ENCODE measurements at places on chromosomes 1 and 21.
A peak's percentile ranks its signal among the peaks of the same experiment; 100 is the strongest.

GRCh38 chr21:33135925-33136324 is 66.0 kb downstream of the OLIG1 start:
- no peak for DNase-seq

- no peak for DNase-seq
Measured at GRCh38 chr1:18072066-18072465, 35.5 kb upstream of the IGSF21 start.

DNA sequence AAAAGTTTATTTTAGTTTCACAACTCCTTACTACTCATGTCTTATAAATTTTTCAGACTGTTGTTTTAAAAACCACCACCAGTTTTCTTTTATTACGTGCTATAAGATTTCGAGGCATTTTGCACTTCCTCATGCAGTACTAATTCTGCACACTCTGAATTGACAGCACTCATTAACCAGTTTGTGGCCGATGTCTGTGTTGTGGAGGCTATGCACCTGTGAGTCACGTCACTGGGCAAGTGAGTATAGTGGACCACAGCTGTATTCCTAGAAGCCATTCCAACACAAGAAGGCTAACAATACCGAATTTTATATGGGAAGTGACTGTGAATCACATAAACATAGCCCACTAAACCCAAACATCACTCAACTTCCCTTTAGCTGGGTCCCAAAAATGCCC is 21.0 kb upstream of the SPATA6 start:
- DNase-seq, result no peak

DNA sequence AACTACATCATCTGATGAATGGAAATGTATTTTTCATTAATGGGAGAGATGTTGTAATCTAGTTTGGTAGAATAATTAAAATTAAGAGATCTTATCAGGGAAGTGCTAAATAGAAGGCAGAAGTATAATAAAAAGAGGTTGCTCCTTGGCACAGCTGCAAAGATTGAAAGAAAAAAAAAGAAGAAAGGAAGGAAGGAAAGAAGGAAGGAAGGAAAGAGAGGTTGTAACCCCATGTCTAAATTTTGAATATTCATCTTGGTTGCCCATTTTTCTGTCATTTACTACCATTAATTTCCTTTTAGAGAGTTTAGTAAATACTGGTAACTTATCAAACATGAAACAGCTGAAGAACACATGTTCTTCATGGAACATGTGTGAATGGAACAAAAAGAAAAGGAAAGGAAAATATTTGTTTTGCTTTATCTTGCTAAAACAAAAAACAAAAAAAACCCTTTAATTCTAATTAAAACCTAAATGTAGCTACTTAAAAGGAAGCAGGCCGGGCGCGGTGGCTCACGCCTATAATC is 10.5 kb upstream of the MDM4 start:
- DNase-seq, result no peak

- no peak for DNase-seq
Measured at GRCh38 chr1:53688381-53689102, 50.4 kb downstream of the GLIS1 start.

DNA sequence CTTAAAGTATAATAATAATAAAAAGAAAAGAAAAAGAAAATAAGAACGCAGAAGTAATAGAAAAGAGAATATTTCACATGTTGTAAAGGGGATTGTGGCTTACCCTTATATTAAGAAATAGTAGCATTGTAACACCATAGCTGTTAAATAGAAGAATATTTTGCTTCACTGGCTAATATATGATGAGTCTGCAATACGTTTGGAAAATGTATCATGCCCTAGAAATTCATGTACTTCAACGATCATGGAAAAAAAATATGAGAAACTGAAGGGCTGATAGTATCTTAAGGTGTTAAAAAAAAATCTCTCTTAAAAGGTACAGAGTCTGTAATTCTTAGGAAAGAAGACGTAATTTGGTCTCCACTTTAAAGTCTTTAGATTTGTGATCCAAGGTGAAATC is 1390.5 kb upstream of the ADGRL2 start:
- no peak for DNase-seq

GRCh38 chr1:185661971-185662370 is 72.2 kb upstream of the HMCN1 start:
- no peak for DNase-seq

- peak; percentile 27 for DNase-seq
Measured at GRCh38 chr1:28512058-28512611, 6.3 kb downstream of the RCC1 start.

- no peak for DNase-seq
Measured at GRCh38 chr1:77412820-77413530, 131.2 kb downstream of the AK5 start.

- no peak for DNase-seq
Measured at GRCh38 chr1:109906160-109906838, 4.3 kb upstream of the CSF1 start.

- DNase-seq, result no peak
Measured at GRCh38 chr1:231931146-231931545, 304.6 kb downstream of the DISC1 start.

GRCh38 chr1:55696181-55696754 is 481.1 kb upstream of the USP24 start:
- peak; percentile 81 for DNase-seq

- DNase-seq, result peak; percentile 33
Measured at GRCh38 chr1:51234721-51235425, 1.2 kb upstream of the RNF11 start.

DNA sequence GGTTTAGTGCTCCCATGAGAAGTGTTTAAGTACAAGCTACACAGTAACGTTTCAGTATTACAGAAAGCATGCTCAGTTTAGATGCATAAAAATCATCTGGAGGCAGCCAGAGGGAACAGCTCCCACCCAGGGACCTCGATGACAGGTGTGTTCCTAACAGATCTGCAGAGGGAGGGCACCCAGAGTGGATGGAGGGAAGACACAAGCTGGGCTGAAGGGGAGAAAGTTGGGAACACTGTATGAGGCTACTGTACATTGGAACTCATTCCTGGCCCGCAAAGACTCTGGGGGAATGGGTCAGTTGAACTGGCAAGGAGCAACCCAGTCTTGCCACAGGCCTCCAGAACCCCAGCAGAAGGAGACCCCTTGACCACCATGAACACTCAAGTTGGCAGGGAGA is 52.4 kb downstream of the ZP4 start:
- no peak for DNase-seq

- DNase-seq, result no peak
Measured at GRCh38 chr1:198174297-198174696, 17.5 kb downstream of the NEK7 start.

- no peak for DNase-seq
Measured at GRCh38 chr21:32916522-32917099, 109.1 kb upstream of the OLIG2 start.

DNA sequence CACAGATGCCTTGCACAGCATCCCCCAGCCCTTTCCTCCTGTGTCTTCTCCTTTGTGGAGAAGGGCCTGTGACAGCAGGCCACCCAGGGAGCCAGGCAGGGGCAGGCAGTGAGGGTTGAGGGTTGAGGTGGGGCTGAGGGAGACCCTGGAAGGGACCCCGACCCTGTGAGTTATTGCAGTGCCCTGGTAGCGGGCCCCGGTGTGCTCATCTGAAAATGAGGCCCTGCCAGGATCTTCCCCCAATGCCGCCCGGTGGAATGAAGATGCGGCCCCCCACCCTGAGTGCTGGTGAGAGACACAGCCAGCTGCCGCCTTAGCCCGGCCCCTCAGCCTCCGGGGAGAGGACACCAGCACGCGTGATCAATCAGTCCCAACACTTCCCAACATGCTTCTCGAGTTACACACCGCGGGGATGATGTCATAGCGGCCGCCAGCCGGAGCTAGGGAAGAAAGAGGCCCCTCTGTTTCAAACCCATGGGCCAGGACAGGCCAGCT is 36.2 kb upstream of the ACTRT2 start:
- DNase-seq, result no peak

GRCh38 chr1:40218333-40218732 is 29.4 kb upstream of the TMCO2 start:
- no peak for DNase-seq

DNA sequence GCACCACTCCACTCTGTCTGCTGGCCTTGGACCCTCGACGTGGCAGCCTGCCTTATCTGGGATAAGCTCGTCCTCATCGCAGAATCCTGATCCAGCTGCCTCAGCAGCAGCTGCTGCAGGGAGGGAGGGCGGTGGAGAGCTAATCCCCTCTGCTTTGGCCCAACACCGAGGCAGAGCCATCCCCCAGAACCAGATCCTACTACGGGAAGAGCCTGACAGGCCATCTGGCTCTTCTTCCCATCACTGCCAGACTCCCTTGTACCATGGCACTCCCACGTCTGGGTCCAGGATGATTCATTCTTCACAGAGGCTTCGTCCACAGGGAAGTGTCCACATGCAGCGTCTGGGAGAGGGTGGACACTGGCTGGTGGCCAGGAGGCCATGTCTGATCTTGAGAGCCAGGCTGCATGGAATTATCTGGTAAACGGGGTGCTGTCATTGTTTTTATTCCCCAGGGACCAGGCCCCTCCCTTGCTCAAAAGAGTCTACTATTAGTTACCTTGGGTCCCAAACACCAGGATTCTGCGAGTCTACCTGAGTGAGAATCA is 14.6 kb upstream of the PKP1 start:
- peak; percentile 74 for DNase-seq

GRCh38 chr1:10898921-10899320 is 102.5 kb upstream of the CASZ1 start:
- DNase-seq, result no peak

DNA sequence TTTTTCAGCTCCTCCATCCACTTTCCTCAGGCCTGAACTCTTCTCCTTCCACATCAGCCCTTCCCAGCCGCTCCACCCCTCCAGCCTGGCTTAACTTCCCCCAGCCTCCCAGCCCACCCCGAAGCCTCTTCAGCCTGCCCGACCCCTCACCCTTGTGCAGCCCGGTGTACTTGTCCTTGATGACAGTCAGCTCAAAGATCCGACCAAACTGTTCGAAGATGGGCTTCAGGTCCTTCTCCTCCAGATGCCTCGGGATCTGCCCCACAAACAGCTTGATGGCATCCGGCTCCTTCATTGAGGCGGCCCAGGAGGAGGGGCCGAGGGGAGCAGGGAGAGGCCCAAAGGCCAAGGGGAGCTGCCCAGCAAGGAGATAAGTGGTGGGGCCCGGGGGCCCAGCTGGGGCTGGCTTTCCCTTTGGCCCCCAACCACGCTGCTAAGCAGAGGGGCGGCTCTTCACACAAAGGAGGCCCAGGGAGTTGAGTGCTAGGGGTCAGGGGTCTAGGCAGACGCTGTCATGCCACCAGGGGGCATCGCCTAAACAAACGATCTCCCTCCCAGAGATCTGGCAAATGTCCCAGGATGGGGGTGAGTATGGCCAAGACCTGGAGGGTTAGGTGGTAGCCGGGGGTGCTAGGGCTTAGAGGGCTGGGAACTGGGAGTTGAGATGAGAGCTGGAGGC is 738 bp downstream of the CELF3 start:
- no peak for DNase-seq

GRCh38 chr1:243268751-243269460 is 13.1 kb downstream of the SDCCAG8 start:
- peak; percentile 54 for DNase-seq

DNA sequence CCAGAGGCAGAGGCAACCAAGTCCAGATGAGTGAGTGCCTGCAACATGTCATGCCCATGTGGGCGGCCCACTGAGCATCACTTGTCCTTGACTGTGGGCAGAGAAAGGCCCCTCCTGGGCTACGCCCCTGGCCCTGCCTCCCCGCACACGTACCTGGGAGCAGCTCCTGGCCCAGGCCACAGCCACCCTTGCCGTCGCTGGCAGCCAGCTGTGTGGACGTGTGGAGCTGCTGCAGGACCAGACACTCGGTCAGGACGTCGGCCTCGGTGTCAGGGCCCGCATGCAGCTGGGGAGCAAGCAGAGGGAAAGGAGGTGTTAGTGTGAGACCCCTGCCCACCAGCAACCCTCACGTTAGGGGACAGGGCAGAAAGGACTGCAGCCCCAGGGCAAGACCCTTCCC is 61.3 kb downstream of the DMRTB1 start:
- DNase-seq, result no peak

GRCh38 chr1:65846866-65847265 is 54.2 kb downstream of the PDE4B start:
- DNase-seq, result no peak

DNA sequence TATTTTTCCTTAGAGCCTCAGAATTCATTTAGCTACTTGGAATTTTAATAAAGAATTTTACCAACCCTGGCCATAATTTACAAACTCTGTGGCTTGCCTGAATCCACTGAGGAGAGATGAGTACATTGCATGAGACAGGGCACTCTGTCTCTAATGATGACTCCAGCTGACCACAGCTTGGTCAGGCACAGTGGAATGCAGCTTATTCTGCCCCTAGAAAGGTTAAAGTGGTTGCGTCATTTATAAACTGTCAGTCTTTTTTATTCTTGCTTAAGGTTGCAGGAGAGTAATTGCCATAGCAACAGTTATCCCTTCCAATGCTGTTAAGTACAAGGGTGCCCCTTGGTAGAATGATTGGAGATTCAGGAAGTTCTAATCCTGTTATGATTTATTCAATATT is 28.3 kb downstream of the PDE4B start:
- DNase-seq, result peak; percentile 91

DNA sequence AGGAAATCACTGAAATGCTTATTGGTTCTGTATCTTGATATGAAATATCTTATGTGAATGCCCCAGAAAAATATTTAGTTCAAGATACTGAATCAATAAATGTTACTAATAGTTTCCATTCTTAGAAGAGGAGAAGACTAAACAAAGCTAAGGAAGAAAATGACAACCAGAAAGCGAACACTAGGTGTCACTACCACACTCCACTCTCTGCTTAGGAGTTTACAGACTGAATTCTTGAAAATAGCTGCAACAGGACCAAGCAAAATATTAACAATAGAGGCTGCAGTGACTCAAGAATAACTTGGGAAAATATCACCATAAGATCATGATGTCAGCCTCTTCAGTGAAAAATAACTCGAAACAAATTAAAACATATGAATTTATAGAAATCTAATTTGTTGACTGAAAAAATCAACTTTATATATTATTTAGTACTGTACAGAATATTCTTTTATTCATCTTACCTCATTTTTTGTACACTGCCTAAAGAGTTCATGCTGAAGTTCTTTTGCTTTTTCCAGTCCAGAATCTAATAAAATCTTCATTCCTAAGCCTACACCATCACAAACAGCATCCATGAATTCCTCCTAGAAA is 61.6 kb downstream of the KIF14 start:
- peak; percentile 66 for DNase-seq

DNA sequence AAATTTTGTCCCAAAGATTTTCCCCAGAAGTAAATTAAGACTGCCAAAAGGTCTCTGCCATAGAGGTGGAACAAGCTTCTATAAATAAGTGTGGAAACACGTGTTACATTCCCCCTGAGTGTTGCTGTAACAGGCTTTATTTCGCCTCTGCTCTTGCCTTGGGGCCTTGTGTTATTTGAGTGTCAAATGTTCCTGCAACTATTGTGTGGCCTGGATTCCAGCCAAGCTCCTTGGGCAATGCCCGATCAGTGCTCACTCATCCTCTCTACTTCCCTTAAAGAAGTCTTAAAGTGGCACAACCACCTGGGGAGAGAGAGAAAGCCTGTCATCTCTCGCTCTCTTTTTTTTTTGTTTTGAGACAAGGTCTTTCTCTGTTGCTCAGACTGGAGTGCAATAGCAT is 156.7 kb downstream of the NR5A2 start:
- DNase-seq, result peak; percentile 70

- DNase-seq, result no peak
Measured at GRCh38 chr1:30148676-30149075, 574.7 kb downstream of the MATN1 start.

- DNase-seq, result no peak
Measured at GRCh38 chr1:85240174-85240601, 19.3 kb downstream of the C1orf52 start.

- DNase-seq, result no peak
Measured at GRCh38 chr1:6498576-6499111, 7.2 kb upstream of the PLEKHG5 start.
